ENCODE measurements at places on chromosomes 2 and 18.

GRCh38 chr2:155218945-155219344, 520.5 kb downstream of the KCNJ3 start:
- DNase-seq = no peak

DNA sequence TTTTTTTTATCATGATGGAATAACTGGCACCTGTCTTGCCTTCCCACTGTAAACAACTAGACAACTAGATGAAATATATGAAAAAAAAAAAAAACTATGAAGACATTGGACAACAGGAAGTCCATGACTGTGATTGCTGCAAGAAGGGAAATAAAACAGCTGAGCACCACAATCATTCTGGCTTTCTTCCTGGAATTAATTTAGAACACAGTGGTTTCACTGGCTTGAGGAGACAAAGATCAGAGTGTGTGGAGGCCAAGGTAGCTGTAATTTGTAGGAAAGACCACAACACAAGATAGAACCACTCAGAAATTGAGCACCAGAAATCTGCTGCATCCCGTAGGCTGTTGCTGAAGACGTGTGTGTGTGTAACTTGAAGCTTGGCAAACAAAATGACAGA, 121.1 kb upstream of the PID1 start:
- DNase-seq = no peak

- no peak for DNase-seq
Observed at GRCh38 chr2:88296247-88296646, 126.1 kb downstream of the THNSL2 start.

DNA sequence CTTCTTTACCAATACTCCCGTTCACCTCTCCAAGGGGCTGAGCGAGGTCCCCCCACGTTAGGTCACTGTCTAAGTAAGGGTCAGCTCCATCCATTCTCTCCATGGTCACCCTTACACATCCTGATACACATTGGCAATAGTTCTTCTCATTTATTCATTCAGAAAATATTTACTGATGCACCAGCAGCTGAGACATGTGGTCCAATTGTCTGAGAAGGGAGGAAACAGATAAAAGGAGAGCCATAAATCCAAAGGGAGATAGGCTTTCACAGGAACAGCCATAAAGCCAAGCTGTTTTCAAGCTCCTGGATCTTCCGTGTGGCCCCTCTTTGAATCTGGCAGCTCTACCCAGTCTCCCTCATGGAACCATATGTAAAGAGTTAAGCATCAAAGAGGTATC, 121.2 kb downstream of the TXNL1 start:
- no peak for DNase-seq

DNA sequence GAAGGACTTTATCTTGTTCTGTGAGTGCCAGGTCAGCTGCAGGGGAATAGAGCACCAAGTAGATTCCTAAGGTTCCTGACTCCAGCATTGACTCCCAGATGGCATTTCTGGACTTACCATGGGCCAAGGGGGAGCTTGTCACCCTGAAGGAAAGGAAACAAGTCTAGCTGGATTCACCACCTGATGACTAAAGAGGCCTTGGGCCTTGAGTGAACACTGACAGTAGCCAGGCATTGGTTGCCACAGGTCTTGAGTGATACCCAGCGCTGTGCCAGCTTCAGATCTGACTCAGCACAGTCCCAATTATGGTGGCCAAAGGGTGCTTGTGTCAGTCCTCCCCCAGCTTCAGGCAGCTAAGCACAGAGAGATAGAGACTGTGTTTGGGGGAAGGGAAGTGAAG, 40.1 kb upstream of the CAPN13 start:
- DNase-seq = no peak

DNA sequence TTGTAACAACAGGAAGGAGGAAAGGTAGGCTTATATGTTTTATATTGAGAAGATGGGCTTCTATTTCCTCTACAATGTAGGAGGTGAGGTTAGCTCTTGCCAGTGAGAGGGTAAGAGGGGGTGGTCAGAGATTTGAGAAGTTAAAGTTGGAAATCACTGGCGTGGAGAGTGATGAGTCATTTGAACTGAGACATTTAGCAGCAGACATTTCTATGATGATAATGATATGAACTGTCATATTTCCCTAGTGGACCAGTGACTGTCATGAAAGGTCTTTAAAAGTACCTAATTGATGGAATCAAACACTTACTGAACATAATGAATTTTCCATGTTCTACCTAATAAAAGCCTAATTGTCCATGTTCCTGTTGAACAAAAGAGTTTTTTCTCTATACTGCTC, 126.1 kb downstream of the FAM161A start:
- DNase-seq = no peak

DNA sequence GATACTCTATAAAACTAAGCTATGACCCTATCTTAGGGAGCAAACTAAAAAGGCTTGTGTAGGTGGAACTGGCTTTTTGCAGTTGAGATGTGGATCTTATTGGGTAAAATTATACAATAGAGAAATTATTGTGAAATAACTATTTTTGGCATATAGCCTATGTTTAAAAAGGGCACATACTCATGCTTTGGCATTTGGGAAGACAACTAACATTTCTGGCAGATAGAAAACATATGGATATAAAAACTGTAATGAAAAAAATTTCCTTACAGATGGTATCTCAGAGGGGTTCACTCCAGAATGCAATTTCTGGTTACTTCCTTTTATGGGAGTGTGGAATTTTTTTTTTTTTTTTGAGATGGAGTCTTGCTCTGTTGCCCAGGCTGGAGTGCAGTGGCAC, 120.1 kb upstream of the CCDC195 start:
- DNase-seq = no peak

GRCh38 chr2:46323730-46324129, 26.5 kb downstream of the EPAS1 start:
- no peak for DNase-seq

- no peak for DNase-seq
Observed at GRCh38 chr2:121862286-121862685, 106.8 kb downstream of the TSN start.

- no peak for DNase-seq
Observed at GRCh38 chr2:170498619-170499018, 216.5 kb upstream of the SP5 start.

DNA sequence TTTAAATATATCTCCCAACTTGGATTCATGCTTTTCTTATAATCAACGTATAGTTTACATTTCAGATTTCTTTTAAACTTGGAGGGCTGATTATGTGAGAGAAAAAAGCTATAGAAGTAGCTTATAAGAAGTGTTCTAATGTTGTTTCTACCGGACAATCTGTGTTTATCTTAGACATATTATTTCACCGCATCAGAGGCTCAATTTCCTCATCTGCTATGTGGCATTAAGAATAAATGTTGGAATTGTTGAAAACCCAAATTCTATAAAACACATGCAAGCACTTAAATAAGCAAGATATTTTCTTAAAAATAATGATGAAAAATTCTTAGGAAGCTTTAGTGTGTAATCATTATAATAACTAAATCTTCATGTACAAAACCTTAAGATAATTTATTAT, 407.9 kb downstream of the HRH4 start:
- no peak for DNase-seq

DNA sequence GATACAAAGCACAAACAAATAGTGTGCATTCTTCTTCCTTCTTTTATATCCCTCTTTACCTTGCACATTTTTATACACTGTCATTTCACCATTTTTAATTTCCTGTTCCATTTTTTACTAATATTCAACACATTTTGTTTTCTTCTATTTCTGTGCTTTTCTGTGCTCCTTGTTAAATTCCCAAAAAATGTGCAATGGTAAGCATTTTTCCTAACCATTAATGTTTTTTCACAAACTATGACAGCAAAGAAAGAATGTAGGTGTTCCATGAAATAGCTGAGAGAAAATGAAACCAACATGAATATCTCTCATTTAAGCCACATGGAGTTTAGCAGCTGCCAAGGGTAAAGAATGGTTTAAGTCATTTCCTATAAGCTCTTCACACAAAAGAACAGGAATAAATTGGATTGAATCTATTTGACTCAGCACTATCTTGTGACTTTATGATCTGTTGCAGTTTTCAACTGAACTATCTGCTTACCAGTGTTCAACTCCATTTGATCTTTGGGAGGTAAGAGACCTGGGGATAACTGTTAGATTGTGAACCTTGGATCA, 145.7 kb upstream of the CDH19 start:
- no peak for DNase-seq

GRCh38 chr2:130243359-130243758, 45.1 kb upstream of the TUBA3E start:
- no peak for DNase-seq

- DNase-seq = no peak
Observed at GRCh38 chr2:60515721-60516226, 37.7 kb downstream of the BCL11A start.

DNA sequence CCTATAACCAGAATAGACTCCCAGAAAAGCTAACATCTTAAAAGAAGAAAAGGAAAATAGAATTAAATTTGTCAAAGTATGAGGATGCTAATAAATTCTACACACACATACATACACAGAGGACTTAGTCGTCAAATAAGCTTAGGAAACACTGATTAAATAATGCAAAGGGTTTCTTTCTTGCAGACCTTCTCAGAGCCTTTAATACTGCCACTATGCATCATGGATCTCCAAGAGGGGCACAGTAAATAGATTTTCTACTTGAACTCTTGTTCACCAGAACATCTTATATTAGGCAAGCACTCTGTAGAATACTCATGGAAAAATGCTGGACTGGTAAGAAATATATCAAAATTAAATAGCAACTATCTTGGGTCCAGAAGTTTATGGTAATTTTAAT, 69.4 kb downstream of the ANKRD44 start:
- DNase-seq = no peak
